ENCODE measurements at places on chromosomes 4 and X. TPM values are rescaled to one million over a fixed set of nuclear protein-coding genes. Genes with fewer than 3 reads are reported as not detected.

Gene PABPC1L2A
- not detected for total RNA-seq

Gene ZFYVE28
- total RNA-seq: 8.2 TPM

Gene FOXR2
- not detected for total RNA-seq

Gene ATP2B3
- total RNA-seq: not detected

Gene MID1IP1
- total RNA-seq: 132 TPM

Gene NALF2
- not detected for total RNA-seq

Gene NSG1
- total RNA-seq: under 0.01 TPM

Gene HERC6
- total RNA-seq: 12.9 TPM

Gene ODAPH
- total RNA-seq: not detected

Gene SLC34A2
- not detected for total RNA-seq

Gene MAGEA4
- total RNA-seq: not detected

Gene LARP7
- total RNA-seq: 38.8 TPM

Gene F8A3
- total RNA-seq: 0.99 TPM

Gene NXF2
- not detected for total RNA-seq

Gene USP51
- 1.3 TPM for total RNA-seq

Gene CCDC120
- total RNA-seq: 0.51 TPM

Gene BMX
- total RNA-seq: not detected

Gene FATE1
- not detected for total RNA-seq

Gene TRIM2
- total RNA-seq: 70.4 TPM

Gene ACE2
- not detected for total RNA-seq

Gene LEF1
- total RNA-seq: 1.8 TPM

Gene PSAPL1
- not detected for total RNA-seq

Gene RASL11B
- 0.26 TPM for total RNA-seq

Gene PAK3
- total RNA-seq: 1.3 TPM

Gene GRIA3
- 2.3 TPM for total RNA-seq

Gene TRIML1
- not detected for total RNA-seq

Gene UGT2A3
- not detected for total RNA-seq

Gene DNAAF6
- not detected for total RNA-seq

Gene LANCL3
- not detected for total RNA-seq
